Stimulated activated CD4-positive, alpha-beta T cell treated with anti-CD3 and anti-CD28 coated beads, Interleukin-4, amount 100 ng/mL, for 24 hours (primary cell): ENCODE measurements at places on chromosomes 2 and 18.

GRCh38 chr2:149082735-149083134 lies 44.2 kb downstream of the LYPD6B start:
- no peak for DNase-seq

- no peak for DNase-seq
Observed at GRCh38 chr2:109322641-109323040, 193.6 kb downstream of the SH3RF3 start.

DNA sequence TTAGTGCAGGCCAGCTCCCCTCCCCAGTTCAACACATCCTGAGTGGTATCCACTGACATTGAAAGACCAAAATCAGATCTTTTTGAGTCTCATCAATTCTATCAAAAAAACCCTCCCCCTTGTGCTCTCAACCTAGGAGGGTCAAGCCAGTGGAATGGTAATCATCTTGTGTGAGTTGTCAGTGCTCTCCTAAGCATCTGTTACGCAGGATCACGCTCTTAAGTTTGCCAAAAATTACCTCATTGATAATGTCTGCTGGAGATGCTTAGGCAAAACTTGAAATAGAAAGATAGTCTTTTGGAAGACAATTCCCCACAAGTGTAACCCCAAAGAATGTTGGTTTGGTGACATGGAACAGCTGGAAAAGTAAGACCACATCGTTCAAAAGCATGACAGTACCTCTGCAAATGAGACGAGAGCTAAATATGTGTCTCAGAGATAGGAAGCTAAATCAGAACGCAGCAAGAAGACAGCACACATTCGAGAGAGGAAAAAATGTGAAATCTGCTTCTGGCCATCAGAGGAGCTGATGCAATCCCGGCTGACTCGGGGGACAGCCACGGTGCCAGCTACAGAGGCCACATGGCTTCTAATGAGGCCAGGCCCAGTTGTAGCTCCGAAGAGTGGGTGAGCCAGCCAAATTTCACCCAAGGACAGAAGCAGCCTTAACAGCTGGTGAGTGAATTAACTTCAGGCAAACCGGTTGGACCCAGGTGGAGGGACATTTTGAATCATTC lies 753.9 kb downstream of the RNF144A start:
- no peak for DNase-seq

- no peak for DNase-seq
Observed at GRCh38 chr18:13482618-13482945, 243.8 kb downstream of the FAM210A start.

DNA sequence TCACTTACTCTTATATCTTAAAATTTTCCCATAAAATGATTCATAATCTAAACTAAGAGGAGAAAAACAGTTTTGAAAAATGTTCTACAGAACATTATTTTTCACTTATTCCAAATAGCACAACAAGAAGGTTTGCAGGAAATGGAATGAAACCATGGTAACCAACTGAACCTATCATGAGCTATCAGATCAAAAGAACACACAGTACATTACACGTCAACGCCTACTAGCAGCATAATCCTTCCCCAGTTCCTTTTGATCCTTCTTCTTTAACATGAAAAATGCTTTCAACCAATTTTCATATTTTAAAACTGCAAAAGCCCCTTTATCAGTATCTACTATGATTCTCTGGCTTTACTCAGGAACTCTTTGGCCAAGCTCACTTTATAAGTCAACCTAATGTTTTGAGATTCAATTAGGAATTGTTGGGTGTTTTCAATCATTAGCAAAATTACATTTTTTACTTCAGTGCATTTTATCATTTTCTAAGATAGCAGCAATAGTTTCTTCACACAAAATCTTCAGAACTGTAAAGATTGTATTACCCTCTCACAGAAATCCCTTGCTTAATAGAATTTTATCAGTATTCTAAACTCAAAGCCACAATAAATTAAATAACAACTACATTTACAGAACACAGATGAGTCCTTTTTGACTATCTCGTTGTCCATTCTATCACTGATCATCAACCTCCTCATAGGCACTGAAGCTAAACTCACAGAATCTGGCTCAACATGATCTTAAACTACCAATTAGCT lies 102.5 kb downstream of the CHN1 start:
- no peak for DNase-seq

DNA sequence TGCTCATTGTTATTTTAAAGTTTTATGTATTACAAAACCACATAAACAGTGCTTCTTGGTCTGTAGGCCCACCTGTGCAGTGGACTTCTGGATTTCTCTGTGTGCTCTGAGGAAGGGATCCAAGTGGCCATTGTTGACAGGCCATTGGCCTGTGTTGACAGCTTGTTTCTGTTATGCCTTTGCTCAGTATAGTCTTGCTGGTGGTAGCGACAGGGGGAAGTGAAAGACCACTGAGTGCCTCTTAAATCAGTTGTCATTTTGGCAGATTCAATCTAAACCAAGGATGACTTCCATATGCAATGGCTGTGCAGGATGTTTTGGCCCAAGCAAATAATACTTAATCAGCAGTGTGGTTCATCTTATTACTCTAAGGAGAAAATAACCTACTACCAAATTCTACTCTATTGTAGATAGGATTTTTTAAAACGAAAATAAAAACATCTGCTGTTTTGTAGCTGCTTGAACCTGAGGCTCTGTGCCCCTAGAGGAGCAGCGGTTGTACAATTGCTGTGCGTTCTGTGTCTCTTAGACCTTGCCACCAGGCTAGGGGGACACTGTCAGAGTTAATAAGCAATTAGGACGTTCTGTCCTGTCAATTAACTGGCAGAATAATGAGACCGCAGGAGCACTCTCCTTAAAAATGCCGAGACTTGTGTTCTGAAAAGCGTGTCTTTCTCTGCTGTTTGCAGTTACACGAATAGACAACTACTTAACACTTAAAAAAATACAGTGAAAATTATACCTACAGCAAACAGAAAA lies 108.2 kb downstream of the RHBDD1 start:
- no peak for DNase-seq

GRCh38 chr2:46518861-46519260 lies 39.5 kb downstream of the TMEM247 start:
- DNase-seq: no peak
